ENCODE measurements at places on chromosomes 7 and 10. TPM values are rescaled to one million over a fixed set of nuclear protein-coding genes. Genes with fewer than 3 reads are reported as not detected.

The GPER1 gene
- total RNA-seq = 11.1 TPM

The FEZF1 gene
- total RNA-seq = not detected

The DLX6 gene
- total RNA-seq = not detected

The SPDYE5 gene
- total RNA-seq = not detected

DNA sequence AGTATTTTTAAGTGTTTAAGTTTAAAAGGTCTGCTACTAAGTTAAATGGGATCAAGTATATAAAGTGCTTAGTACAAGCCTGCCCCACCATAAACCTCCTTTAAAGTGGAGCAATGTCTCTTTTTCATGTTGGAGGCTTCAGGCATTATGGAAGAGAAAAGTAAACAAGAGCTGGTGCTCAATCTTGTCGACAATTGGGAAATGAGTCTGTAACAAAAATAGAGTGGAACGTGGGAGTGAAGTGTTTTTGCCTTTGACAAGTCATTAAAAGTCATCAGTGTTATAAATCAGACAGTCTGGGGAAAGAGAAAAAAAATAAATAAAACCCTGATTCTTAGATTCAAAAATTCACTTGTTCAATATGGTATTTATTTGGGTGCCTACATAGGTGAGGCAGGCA lies 44.7 kb downstream of the DNAJC12 start:
- H3K4me3 ChIP-seq = no peak overlapping the region
- H3K27ac ChIP-seq = no peak overlapping the region
- no peaks in the 10 kb centered on the region for H3K4me1 ChIP-seq
- DNase-seq = no peak

GRCh38 chr10:17255512-17255911 lies 27.5 kb downstream of the VIM start:
- H3K27ac ChIP-seq = no peak overlapping the region
- no peaks in the 10 kb centered on the region for H3K27me3 ChIP-seq
- DNase-seq = no peak
- no peaks in the 10 kb centered on the region for H3K36me3 ChIP-seq

- DNase-seq = no peak
- H3K4me3 ChIP-seq = no peak overlapping the region
- no peak overlapping the region for H3K27ac ChIP-seq
Observed at GRCh38 chr7:22234227-22234626, 122.7 kb downstream of the RAPGEF5 start.

- no peaks in the 10 kb centered on the region for H3K27me3 ChIP-seq
- peaks cover 65% of the 10 kb centered on the region for H3K4me1 ChIP-seq
- DNase-seq = no peak
- H3K36me3 ChIP-seq = peaks cover 10% of the 10 kb centered on the region
- no peak overlapping the region for H3K4me3 ChIP-seq
Observed at GRCh38 chr7:43649755-43650274, 66.9 kb downstream of the STK17A start.

DNA sequence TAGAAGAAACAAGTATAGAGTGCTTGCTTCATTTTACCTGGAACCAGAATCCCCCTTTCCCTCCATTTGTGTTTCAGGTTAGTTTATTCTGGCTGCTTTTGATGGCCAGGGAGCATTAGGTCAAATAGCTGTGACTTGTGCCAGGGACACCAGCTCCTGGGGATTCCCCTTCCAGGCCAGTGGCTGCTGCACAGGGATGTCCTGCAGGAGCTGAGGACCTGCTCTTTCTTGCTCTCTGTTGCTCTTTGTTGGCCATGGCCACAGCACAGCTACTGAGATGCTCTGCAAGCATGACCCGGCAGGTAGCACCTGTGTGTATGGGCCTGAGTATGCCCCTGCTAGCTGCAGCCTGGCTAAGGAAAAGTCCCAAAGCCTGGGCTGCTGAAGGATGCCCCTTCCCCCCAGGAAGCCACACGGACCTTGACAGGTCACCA lies 208.9 kb downstream of the EBF3 start:
- H3K27ac ChIP-seq = no peak overlapping the region
- H3K36me3 ChIP-seq = no peaks in the 10 kb centered on the region
- H3K4me3 ChIP-seq = no peak overlapping the region
- no peaks in the 10 kb centered on the region for H3K4me1 ChIP-seq
- no peaks in the 10 kb centered on the region for H3K27me3 ChIP-seq

DNA sequence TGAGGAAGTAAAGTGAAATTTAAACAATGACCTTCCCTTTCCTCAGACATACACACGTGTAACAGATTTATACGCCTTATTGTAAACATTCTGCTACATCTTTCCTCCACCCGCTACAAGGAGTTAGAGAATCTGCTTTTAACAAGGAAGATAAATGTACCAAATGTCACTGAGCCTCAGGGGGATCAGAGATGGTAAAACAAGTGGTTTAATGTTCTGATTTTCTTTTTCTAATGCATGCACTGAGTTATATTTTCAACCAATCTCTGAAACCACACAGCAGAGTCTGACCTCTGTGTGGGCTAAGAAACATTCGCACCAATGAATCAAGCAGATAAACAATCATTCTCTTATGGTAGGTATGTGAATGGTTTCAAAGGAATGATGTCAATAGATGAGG lies 599.5 kb downstream of the ARL4A start:
- no peaks in the 10 kb centered on the region for H3K4me1 ChIP-seq
- H3K4me3 ChIP-seq = no peak overlapping the region
- no peak overlapping the region for H3K27ac ChIP-seq
- DNase-seq = no peak
- no peaks in the 10 kb centered on the region for H3K27me3 ChIP-seq
- H3K36me3 ChIP-seq = no peaks in the 10 kb centered on the region
